ENCODE measurements at places on chromosomes 3 and 15.

- DNase-seq, result no peak
Measured at GRCh38 chr3:106381286-106381938, 512.6 kb upstream of the CBLB start.

- DNase-seq, result no peak
Measured at GRCh38 chr3:149368674-149369497, 8.6 kb downstream of the TM4SF1 start.

DNA sequence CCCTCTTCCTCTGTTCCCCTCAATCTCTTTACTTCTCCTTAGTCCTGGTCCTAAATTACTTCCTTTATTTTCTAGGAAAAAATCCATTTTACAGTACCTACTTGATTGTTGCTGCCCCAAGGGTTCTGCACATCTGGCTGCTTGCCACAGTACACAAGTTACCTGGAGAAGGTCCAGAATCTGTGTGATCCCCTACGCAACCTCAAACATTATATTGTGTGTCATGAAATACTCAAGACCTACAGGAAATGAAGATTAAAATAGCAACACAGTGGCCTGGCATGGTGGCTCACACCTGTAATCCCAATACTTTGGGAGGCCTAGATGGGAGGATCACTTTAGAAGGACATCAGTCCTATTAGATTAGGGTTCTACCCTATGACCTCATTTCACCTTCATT lies 48.7 kb downstream of the PRKAR2A start:
- no peak for DNase-seq

GRCh38 chr15:76204109-76204845 lies 107.0 kb downstream of the ETFA start:
- no peak for DNase-seq

DNA sequence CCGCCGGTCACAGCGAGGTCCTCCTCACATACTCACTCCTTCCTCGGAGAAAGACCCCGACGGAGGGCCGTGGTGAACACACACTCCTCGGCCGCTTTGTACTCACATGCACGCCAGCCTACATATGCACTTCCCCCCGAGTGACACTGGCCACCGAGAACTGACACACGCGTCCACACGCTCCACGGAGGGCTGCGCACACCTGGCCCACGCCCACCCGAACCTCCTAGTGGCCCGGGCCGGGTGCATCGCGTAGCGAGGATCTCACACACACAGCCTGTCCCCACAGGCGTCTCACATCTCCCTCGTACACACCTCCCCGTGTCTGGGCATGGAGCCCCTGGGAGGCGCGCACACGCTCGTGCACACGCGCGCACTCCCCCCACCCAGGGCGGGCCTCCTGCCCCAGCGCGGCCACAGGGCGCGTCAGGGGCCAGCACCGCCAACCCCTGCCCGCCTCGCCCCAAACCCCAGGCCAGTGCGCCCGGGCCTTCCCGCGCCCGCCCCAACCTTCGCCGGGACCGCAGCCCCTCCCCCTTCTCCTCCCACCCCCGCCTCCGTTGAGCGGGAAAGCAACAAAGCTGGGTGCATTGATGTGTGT lies 411 bp upstream of the C3orf70 start:
- DNase-seq, result peak; percentile 6

GRCh38 chr3:116863270-116863770 lies 153.7 kb downstream of the TUSC7 start:
- no peak for DNase-seq

- no peak for DNase-seq
Measured at GRCh38 chr3:38210141-38210757, 44.9 kb downstream of the OXSR1 start.

GRCh38 chr3:141269961-141270360 lies 38.3 kb downstream of the PXYLP1 start:
- no peak for DNase-seq

- DNase-seq, result no peak
Measured at GRCh38 chr3:31752305-31753049, 219.8 kb downstream of the STT3B start.

DNA sequence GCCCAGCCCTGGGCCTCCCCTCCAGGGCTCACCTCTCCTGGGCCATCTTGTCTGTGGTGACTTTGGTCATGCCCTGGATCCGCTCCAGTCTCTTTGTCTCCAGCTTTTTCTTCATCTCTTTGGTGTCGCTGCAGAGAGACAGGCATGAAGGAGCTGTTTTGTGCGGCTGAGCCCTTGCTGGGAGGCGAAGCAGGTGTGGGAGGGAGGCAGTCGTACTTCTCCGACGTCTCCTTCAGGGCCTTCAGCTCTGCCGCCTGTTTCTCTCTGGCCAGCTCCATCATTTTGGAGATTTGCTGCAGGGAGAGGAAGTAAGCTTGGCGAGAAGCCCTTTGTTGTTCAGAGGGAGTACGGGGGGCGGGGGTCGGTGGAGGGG lies 7.7 kb upstream of the ANKRD63 start:
- no peak for DNase-seq

DNA sequence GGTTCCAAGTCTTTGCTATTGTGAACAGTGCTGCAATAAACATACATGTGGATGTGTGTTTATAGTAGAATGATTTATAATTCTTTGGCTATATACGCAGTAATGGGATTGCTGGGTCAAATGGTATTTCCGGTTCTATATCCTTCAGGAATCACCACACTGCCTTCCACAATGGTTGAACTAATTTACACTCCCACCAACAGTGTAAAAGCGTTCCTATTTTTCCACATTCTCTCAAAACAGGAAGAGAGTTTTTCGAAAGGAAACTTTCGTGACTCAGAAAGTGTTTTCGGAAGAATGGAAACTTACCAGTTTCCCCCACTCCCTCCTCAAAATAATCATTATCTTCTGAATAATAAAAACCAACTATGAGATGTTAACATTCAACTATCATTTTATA lies 205.8 kb downstream of the ALCAM start:
- DNase-seq, result no peak

DNA sequence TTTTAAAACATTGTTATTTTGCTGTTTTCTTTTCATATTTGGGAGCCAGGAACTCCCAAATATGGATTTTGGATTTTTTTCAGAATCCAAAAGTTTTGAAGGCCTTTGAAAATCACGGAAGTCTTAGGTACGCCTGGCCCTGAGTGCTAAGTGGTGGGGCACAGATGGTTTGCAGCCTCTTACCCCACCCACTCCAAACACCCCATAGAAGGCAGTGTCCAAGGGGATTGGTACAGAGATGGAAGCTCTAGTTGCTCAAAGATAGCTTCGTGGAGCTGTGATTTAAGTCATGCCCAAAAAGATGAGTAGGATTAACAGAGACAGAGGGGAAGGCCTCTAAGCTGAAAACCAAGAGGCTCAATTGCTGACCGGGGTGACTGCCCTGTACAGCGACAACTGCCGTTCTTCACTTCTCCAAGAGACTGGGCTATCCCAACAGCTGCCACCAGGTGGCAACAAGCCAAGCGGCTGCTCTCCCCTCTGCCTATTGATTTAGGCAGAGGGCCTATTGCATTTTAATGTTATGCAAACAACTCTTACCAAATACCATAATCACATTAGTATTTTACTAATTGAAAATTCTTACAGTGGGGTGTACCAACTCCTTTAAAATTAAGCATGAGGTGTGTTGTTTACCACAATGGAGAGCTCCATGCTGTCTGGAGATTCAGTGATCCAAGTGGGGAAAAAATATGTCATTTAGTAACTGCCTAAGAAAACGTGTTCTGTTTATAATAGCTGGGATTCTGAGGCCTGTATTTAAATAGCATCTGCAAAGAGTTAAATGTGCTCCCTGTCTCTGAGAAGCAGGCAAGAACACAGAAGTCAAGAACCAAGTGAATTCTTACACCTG lies 64.0 kb upstream of the C15orf61 start:
- DNase-seq, result peak; percentile 79

GRCh38 chr3:69119138-69119537 lies 3.3 kb downstream of the LMOD3 start:
- no peak for DNase-seq

- DNase-seq, result no peak
Measured at GRCh38 chr3:72044231-72044855, 259.4 kb upstream of the PROK2 start.

GRCh38 chr3:10192953-10193691 lies 28.4 kb downstream of the IRAK2 start:
- DNase-seq, result no peak

DNA sequence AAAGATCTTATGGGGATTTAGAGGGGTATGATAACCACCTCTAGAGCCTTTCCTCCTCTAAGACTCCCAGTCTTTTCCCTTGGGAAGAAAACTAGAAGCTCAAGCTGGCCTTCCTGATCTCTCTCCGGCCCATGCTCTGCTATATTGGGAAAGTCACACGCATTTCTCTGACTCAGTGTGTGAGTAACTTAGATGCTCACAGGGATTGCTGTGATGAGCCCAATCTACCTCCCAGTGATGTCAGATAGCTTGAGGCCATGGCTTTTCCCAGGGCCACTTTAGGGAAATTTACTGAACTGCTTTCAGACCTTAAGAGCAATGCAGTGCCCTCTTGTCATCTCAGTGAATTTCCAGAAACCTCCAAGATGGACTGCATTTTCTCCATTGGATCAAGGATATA lies 8.6 kb upstream of the ST8SIA2 start:
- no peak for DNase-seq

DNA sequence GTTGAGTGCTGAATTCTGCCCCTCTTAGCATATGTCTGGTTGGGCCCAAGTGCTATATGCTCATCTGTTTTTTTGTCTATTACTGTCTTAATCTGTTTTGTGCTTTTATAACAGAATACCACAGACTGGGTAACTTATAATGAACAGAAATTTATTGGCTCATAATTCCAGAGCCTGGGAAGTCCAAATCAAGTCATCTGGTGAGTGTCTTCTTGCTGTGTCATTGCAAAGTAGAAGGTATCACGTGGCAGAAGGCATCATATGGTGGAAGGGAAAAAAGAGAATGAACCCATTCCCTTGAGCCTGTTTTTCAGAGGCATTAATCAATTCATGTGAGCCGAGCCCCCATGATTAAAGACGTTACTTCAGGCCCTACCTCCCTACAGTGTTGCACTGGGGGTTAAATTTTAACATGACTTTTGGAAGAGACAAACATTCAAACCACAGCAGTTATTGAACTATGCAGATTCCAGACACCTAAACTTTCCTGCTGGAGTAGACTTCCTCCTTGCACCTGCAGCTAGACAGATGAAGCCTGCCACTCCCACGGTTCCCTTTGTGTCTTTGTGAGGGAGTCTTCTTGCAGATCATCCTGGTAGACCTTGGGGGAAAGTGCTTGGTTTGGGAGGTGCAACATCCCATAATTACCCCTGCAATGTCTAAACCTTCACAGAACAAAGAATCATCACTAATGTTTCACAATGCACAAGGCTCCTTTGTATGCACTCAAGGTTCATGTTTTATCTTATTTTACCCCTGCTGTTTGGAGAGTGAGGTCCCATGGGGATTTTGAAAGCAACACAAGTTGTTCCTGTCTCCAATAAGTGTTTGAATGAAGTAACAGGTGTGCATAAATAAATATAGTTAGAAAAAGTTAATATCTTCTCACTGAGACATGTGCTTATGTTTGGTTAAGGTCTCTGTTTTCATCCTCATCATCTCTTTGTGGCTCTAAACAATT lies 64.7 kb upstream of the XCR1 start:
- no peak for DNase-seq

- DNase-seq, result no peak
Measured at GRCh38 chr3:197019021-197019420, 10.6 kb downstream of the MELTF start.

DNA sequence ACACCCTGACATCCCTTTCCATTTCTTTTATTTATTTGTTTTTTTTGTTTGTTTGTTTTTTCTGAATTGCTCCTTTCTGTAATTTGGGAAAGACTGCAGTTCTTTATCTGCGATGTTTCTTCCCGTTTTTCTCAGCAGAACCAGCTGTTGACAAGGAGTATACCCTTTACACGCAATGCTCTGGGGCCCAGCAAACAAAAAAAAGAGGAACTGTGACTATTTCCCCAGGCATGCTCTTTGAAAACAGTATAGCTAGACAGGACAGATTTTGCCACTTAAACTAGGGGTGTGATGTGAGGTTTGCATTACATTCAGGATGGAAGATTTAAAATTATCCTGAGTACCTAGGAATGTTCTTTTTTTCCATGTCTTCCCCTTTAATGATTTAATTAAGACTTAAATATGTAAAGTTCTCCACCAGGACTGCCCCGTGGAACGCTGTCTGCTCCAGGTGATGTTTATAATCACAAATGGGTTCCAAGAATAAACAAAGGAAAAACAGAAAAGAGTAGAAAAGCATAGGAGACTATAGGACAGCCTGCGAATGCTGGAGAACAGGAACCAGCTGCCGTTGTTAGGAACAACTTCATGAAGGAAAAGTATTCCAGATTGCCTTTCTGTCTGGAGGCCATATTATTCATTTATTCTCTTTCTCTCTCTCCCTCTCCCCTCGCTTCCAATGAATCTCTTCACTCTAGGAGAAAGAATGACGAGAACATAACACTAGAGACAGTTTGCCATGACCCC lies 43.3 kb downstream of the TGFBR2 start:
- DNase-seq, result no peak

DNA sequence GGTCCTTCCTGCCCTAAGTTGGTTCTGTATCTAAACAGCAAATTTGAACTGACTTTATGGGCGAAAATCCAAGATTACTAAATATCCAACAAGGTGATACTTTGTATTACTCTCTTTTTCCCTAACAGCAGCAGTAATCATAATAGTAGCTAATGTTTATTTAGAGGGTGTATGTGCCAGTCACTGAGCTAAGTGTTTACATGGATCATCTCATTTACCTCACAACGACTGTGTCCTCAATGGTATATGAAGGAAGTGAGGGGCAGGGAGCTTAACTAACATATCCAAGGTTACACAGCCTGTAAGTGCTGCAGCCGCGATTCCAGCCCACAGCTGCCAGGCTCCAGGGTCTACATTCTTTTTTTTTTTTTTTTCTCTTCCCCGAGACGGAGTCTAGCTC lies 10.3 kb upstream of the LRRC34 start:
- DNase-seq, result no peak

GRCh38 chr3:134441821-134442220 lies 44.0 kb downstream of the ANAPC13 start:
- no peak for DNase-seq

Data from stimulated activated CD8-positive, alpha-beta memory T cell treated with anti-CD3 and anti-CD28 coated beads, Interleukin-2, amount 100 ng/mL, for 48 hours (primary cell).